CD4-positive, alpha-beta T cell treated with Interleukin-2 at 100 ng/mL for 4 hours (primary cell): ENCODE measurements at places on chromosomes 3 and 15.

DNA sequence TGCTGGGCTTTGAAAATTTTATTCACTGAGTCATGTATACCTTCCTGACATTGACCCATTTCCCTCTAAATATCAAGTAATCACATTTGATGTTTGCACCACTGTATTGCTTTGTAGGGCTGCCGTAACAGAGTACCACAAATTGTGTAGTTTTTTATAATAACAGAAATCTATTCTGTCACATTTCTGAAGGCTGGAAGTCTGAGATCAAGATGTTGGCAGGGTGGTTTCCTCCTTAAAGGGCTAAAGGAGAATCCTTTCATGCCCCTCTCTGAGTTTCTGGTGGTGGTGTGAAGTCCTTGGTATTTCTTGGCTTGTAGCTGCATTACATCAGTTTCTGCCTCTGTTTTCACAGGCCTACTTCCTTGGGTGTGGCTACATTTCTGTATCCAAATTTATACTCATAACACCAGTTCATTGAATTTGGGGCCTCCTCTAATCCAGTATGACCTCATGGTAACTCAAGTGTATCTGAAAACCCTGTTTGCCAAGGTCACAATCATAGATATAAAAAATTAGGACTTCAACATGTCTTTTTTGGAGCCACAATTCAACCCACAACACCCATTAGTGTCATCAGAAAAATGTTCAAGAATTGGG, 29.1 kb upstream of the ST6GAL1 start:
- DNase-seq: peak; percentile 50

- DNase-seq: no peak
Observed at GRCh38 chr3:104411757-104412156, 955.0 kb upstream of the ALCAM start.

GRCh38 chr15:100180921-100181320, 160.9 kb downstream of the ADAMTS17 start:
- no peak for DNase-seq

DNA sequence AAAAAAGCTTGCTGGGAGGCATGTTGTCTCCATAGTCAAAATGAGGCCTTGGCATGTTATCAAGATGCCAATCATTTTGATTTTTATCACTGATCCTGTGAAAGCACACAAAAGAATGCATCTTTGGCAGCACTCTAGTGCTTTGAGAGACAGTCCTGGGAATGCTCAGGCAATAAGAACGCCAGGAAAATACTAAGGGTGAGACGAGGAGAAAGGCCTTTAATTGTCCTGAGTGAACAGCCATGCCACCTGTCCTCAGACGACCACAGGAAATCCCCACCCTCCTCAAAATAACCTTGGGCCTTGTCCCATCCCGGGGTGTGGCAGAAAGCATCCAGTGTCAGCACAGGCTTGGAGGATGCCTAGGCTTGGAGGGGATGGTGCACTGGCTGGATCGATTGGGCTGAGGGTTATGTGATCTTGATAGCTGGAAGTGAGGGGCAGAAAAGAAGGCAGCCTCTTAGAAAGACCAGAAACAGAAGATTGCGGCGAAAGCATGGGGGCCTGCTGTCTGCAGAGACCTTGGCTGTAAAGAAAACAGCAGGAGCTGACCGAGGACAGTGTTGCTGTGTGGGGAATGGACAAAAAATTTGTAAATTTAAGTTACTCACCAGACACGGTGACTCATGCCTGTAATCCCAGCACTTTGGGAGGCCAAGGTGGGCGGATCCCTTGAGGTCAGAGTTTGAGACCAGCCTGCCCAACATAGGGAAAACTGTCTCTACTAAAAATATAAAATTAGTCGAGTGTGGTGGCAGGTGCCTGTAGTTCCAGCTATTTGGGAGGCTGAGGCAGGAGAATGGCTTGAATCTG, 7.3 kb downstream of the TMEM158 start:
- DNase-seq: no peak

DNA sequence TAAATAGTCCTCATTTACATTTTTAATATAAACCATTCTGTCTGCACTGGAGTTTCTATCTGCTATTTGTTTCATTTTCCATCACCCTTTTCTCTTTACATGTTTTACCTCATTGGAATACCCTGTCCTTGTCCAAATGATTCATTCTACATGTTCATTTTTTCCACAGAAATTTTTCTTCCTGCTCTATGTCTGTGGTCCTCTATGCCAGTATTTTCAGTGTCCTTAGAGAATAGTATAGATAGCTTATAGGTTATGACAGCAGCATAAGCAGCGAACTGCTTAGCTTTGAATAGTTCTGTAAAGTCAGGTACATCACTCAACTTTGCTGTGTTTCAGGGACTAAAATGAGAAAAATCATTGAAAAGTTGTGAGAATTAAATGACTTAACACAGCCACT, 742.3 kb upstream of the CBLB start:
- DNase-seq: no peak
